CD4-positive, alpha-beta T cell treated with Interleukin-6 for 4 hours (primary cell): ENCODE measurements at places on chromosomes 4 and X.
A peak's percentile ranks its signal among the peaks of the same experiment; 100 is the strongest.

DNA sequence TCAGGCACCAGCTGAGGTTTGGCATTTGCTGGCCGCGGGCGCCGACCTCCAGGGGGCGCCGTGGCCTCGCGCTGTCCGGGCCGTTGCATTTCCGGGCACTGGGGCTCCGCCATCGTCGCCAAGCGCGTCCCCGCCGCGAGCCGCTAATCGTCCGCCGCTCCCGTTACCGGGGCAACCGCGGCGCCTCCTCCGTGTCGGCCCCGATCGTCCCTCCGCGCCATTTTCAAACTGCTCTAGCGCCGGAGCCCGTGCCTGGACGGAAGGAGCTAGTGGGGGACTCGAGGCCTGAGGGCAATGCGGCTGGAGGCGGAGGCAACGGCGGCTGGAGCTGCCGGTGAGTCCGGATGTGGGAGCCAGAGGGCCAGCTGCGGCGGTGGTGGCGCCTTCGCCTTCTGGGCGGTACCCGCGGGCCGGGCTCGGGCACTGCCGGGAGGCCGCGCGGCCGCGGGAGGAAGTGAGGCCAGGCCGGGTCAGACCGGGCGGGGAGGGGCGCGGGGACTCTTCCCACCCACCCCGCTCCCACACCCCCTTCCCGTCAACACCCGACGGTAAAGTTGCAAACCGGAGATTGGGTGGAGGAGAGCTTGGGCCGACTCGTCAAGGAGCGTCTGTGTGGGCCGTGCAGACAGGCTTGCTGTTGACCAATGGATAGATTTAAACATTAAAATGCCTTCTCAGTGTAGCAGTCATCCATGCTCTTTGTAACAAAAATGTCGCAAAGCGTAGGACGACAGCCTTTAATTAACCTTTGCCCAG, at the start of gene CEP135:
Gene CEP135 (plus strand): TSS at position 220 of the 756 bp plus-strand sequence. CDS start 3,186 bp downstream, outside the sequence.
- peak; percentile 92 for DNase-seq

GRCh38 chr4:68148800-68149685, 19.4 kb upstream of the TMPRSS11F start:
- DNase-seq: no peak

DNA sequence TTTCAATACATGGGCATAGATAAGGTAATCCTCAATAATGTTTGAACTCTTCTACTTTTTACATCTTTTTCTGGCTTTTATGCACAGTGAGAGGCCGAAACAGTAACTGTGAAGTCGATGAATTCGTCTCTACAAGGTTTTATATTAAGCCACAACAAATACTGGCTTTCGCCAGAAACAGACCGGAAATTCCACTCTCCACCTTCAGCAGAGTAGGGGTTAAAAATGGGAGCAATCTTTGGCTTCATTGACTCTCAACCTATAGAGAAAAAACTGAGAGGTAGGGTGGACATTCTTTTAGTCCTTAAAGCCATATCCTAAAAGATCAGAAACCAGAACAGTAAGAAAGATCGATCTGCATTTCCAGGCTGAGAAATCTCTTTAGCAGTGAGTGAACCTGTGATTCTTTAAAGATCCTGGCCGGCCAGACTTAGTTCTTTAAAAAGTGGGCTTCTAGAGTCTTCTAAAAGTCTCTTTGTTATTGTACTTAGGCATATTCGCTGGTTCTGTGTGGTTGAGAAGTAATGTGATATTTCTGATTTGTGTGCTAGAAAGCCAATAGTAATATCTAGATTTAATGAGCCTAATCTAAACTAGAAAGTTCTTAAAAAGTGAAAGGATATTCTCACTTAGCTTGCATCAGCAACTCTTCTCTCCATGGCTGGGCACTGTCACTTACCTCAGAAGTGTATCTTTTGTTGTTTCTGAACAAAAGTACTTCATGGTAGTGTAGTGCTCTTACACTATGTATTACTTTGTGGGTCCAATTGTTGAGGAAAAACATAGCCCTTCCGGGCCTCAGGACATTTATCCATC, 2.0 kb downstream of the HSPA4L start:
- DNase-seq: no peak

DNA sequence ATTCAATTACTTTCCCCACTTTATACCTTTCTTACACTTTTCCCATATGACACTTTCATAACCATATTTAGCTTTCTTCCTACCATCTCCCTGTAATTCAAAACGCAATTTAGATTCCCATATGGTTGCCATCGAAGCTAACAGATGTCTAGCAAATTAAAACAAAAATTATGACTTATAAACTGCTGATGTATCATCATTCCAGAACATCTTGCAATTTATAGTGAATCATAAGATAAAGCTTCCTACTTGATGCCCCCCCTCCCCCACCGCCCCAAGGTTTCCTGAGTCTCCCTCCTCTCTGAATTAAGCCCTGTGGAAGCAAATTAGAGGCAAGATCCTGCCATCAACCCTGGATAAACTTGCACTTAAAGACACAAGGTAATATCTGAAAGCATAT, 5.4 kb downstream of the TSPAN5 start:
- DNase-seq: no peak

- DNase-seq: no peak
Measured at GRCh38 chr4:30815685-30816084, 95.5 kb downstream of the PCDH7 start.

DNA sequence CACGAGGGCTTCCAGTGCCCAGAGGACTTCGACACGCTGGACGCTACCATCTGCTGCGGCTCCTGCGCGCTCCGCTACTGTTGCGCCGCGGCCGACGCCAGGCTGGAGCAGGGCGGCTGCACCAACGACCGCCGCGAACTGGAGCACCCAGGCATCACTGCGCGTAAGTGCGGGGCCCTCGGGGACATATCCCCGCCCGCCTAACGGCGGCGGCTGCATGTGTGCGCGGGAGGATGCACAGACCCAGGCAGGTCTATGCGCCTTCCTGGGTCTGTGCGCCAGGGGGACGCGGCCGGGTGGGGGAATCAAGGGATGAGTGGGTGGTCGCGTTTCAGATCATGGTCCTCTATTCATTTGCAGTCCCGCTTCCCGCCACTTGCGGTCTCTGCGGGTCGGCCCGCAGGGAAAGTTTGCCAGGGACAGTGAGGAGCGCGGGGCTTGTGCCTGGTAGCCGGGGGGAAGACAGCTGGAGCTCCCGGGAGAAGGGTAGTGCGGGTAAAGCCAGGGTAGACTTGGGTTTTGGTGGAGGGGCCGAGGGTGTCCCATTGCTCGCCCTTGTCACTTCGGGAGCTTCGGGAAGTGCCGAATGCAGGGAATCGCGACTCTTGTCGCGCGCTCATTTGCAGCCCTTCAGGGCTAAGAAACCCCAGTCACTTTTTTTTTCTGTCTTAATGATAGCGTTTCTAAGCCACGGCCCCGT, 1.0 kb downstream of the SHISA3 start:
- DNase-seq: no peak

DNA sequence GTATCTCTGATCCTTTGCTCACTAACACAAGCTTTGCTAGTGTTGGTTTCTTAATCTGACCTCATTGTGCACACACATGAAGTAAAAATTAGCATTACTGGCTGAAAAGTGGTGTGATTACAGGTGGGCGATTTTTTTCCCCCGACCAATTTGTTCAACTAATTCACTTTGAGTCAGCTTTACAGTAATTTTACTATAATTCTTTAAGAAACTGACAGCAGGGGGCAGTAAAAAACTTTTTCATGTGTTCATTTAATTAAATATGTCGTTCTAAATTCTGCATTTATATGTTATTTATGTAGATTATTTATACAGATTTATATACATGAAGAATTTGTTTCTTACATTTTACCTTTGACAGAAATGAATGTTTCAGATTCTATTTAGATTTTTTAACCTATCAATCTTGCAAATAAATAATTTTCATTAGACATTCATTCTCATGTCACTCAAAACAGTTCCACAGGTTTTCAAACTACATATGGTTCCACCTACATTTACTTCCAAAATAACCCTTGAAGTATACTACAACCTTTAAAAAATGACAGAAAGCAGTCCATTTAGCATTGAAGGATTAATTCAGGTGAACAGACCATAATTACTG, 17.5 kb downstream of the PALLD start:
- peak; percentile 4 for DNase-seq

DNA sequence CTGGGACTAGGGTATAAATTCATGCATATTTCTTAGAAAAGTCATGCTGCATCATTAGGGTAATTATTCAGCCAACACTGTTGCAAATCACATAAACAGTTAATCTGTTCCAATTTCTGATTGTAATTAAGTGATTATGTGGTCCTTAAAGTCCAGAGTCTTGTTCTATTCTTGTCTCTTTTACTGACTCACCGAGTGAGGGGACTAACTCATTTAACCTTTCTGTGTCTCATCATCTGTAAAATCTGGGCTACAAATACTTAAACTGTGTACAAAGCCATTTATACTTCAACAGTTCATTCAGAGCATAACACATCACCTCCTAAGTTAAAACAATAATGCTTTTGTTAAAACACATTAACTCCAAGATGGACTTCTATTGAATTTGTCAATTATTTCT, 65.4 kb upstream of the KLHL13 start:
- no peak for DNase-seq

DNA sequence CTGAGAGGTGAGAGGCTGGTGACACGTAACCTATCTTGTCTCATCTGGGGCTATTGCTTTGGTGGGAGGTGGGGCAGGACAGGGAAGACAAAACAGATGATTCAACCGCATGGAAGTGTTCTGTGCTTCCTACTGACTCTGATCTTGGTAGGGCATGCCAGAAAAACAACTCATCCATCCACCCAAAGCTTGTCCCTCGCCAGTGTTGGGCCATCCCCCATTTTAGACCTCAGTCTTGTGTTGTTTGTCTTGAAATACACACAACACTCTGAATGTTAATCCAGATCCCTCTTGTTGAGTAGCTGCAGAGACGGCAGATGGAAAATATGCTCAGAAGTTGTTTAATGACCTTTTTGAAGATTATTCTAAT, 377 bp downstream of the CHRNA9 start:
- DNase-seq: no peak

DNA sequence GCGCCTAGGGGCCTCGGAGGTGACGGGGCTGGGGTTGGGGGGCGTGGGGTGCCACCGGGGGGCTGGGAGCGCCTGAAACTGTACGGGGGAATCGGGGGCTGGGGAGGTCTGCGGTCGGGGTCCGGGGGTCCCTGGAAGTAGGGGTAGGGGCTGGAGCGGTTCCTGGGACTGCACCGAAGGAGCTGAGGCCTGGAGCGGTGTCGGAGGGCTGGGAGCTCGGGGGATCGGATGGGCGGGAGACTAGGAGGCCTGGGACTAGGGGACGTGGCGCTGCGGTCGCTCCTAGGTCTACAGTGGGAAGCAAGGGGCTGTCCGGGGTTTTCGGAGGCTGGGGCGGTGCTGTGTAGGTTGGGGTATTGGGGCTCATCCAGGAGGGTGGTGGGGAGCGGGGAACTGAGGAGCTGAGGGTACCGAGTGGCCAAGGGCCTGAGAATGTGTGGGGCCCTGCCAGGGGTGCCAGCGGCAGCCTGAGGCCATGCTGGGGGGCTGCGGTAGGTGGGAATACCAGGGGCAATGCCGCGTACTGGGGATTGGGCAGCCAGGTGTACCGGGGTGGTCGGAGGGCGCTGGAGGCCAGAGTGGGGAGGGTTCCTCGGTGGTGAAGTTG, 562 bp downstream of the AKAP17A start:
- DNase-seq: peak; percentile 19

DNA sequence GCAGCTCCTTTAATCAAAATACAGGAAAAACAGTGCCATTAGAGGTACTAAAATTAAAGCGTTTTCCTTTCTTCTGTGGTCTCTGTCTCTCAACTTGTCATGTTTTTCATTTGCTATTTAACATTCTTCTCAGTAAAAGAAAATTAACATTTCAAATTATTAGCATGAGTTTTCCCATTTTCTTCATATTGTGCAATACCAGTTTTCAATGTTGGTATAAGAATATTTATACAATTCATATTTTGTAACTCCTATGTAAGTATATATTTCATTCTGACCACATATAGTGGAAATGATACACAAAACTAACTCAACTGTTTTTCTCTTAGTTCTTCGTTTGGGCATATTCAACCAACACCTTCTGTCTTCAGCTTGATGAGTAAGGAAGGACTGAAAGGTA, 308.3 kb downstream of the HS3ST1 start:
- no peak for DNase-seq

DNA sequence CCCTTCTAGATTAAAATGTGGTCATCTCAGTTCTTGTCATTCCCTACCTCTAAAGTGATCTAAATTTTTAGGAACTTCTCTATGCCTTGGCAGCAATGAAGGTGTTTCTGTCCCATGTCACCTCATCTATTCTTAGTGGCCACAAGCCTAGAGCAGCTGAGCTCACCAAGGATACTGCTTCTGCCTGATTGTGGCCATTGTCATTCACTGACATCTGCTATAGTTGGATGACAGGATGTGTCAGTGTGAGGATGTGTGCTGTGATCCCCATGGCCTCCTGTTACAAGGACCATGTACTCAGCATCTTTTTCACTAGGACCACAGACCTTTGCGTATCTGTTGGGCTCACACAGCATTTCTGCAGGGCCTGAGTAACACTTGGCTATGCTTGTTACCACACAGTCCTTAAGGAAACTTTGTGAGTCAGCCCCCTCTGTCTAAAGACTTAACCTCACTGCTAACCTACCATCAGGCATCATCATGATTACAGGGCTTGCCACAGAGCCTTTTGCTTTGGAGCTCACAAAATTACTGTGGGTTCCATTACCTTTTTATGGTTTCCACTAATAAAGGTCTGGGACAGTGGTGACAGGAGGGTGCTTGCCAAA, 421.0 kb downstream of the ADAM29 start:
- DNase-seq: no peak

DNA sequence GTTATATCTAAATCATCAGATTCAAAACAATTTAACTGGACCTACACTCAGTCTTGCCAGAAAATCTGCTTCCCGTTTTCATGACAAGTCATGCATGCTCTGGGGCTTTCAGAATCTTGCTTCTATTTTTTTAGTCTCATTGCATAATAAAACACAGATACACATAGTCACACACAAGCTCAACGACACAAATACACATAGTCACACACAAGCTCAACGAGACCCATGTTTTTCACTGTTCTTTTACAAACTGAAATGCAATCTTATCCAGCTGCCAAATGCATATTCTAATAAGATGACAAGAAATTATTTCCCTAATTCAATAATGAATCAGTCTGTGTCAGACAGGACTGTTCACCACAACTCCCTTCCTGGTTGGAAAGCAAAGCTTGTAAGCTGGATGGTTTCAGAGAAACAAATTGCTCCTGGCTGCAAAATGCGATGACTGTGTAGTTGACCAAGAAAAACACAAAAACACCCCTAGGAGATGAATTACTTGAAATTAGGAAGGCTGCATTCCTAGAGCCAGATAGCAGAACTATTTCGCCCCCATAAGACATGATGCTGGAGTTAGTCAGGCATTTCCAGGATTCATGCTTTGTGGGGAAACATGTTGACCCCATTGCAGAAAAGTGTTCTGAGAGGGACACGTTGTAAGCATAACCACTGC, 208.7 kb downstream of the CHIC2 start:
- DNase-seq: no peak

GRCh38 chrX:45722471-45722870, 521.8 kb upstream of the DIPK2B start:
- no peak for DNase-seq

- DNase-seq: no peak
Measured at GRCh38 chrX:64187762-64188150, 17.8 kb downstream of the AMER1 start.

DNA sequence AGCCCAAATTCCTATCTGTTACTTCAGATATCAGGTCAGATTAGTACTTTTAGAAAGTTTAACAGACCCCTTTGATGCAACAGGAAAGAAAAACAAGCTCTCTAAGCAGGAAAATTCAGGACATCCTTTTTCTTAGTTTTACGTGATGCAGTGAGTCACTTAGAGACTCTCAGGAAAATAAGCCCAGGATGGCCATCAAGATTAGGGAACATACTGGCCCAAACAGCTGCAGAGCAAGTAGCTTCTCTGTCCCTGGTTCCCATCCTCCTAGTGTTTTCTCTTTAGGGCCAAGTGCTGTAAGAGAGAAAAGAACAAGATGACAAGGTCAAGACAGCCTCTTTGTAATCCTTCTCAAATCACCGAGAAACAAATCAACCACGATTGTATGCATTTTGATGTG, 219.1 kb downstream of the ZNF674 start:
- DNase-seq: no peak
